ENCODE measurements at places on chromosomes 16 and 17. TPM values are rescaled to one million over a fixed set of nuclear protein-coding genes. Genes with fewer than 3 reads are reported as not detected.

FAAP100 gene
- 18.0 TPM for polyA plus RNA-seq

REXO5 gene
- polyA plus RNA-seq, result not detected

SPNS3 gene
- 0.36 TPM for polyA plus RNA-seq

- DNase-seq, result no peak
These were observed 26.1 kb downstream of the ZFPM1 start for GRCh38 chr16:88478889-88479792.

DNA sequence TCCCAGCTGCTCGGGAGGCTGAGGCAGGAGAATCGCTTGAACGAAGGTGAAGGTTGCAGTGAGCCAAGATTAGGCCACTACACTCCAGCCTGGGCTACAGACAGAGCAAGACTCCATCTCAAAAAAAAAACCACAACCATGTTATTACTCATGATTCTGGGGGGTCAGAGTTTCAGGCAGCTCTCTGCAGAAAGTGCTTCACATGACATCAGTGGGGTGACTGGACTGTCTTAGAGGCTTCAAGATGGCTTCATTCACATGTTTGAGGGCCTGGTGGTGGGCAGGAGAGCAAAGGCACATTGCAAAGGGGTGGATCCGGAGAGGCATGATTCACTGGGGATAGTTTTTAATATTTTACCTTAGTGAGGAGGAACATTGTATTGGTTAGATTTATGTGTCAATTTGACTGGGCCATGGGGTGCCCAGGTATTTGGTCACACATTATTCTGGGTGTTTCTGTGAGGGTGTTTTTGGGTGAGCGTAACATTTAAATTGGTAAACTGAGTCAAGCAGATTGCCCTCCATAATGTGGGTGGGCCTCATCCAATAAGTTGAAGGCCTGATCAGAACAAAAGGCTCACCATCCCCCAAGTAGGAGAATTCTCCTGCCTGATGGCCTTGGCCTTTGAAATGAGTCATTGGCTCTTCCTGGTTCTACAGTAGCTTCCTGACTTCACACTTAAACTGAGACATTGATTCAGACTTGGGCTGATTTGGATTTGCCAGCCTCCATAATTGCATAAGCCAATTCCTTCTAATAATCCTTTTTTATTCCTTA, 109.8 kb downstream of the GOSR1 start:
- DNase-seq, result no peak

DNA sequence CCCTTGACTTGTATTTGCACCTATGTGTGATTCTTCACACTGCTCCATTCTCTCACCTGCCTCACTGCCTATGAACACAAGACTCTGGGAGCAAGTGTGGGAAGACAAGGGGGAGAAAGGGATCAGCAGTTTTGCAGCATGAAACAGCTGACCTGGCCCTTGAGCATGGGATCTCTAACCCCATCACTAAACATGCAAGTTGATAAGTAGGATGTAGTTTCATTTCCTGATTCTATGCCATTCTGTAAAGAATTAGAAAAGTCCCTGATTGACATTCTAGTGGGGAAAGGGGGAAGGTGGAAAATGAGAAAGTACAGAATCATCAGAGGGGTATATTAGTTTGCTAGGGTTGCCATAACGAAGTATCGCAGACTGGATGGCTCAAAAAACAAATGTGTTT, 25.3 kb upstream of the MYOCD start:
- no peak for DNase-seq

- no peak for DNase-seq
These were observed 22.3 kb downstream of the AOC3 start for GRCh38 chr17:42873315-42873714.
